ENCODE measurements at places on chromosomes 3 and 15. TPM values are rescaled to one million over a fixed set of nuclear protein-coding genes. Genes with fewer than 3 reads are reported as not detected.

DNA sequence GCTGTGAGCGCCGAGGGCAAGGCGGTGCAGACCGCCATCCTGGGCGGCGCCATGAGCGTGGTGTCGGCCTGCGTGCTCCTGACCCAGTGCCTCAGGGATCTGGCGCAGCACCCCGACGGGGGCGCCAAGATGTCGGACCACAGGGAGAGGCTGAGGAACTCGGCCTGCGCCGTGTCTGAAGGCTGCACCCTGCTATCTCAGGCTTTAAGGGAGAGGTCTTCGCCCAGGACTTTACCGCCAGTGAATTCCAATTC, 2.3 kb downstream of the TLNRD1 start:
- DNase-seq = no peak

- DNase-seq = no peak
Observed at GRCh38 chr3:54139630-54140029, 17.3 kb downstream of the CACNA2D3 start.

ZDHHC23 gene
- 14.9 TPM for polyA plus RNA-seq

DNA sequence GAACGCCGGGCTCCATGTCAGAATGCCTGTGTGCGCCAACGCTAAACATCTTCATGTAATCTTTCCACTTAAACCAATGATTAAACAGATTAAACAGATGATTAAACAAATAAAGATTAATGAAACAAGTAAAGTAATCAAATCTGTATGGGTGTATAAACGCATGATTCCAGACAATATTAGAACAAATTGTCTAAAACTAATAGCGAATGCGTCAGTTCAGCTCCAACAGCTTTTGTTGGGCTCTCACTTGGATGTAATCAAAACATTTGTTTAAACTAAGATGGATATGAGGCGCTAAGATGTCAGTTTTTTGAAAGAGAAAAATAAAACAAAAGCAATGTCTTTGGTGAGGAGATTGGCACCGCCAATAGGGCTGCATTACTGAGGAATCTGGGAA, 299.1 kb upstream of the TLE3 start:
- DNase-seq = no peak

GRCh38 chr3:119642746-119643473, 17.5 kb downstream of the POPDC2 start:
- no peak for DNase-seq

GRCh38 chr3:12934431-12934830, 93.1 kb upstream of the RPL32 start:
- DNase-seq = no peak

Measured in renal cortex interstitium (tissue), 15 donors.